ENCODE measurements at places on chromosomes 7 and 10. TPM values are rescaled to one million over a fixed set of nuclear protein-coding genes. Genes with fewer than 3 reads are reported as not detected.

DNA sequence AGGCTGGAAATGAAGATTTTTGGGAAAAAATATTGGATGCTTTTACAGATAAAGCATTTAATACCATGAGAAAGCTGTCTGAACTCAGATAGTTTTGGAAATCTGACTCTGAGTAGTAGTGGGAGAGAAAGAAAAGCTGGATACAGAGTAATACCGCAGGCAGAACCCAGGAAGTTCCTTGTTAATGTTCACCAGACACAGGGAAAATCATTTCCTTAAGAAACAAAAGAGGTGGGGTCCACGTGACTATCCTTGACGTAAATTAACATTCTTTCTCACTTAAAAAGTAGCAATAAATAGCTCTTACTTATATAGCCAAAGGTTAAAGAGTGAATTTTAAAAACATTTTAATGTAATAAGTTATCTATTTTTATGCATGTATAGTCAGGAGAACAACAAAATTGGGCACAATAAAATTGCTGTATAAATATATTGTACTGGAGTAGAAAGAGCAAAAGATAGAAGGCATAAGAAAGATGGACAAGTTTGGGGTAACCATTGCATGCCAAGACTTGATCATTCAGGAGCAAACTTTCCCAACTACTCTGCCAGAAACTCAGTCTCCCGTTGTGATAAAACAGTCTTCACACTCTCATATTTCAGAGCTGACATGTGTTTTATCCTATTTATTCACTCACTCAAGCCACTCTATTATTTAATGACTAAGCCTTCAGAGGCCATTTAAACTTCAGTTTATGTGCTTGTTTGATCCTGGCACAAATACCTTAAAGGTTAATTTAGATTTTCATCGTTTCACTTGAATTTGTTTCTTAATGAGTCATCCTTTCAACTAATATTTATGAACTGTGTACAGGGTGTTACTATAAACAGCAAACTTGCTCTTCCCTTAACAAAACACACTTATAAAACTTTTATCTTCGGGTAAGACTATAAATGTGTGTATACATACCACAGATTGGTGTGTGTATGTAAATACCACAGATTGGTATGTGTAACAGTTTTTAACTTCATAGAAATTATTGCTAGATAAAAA is 143.1 kb downstream of the GNAI1 start:
- DNase-seq: no peak

GRCh38 chr7:77315182-77315591 is 101.0 kb downstream of the GSAP start:
- DNase-seq: no peak

DNA sequence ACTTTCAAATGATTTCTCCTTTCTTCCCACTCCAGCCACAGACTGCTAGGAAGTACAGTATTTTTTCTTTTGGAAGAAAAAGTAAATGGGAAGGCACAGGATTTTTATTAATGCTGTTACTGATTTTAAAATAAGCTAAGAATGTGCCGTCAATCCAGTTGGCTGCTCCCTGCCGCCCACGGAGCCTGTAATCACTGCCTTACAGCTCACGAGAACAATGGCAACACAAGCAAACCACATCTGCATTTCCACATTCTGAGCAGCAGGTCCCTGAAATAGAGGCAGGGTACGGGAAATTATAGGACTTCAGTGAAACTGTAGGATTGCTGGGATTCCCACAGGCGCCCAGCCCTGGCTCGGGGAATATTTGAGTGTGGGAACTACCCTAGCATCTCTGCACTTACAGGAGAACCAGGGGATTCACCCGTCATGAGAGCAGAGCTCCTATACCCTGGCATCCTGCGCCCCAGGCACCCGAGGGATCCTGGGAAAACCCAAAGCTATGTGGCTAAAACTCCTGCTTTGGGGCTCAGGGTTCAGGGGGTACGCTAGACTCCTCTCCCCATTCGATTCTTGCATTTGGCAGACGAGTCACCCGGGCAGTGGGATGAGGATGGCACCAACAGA is 72.9 kb upstream of the TNS3 start:
- no peak for DNase-seq

- DNase-seq: no peak
Observed at GRCh38 chr7:90740386-90740785, 144.3 kb downstream of the CDK14 start.

Gene PPP1R17
- total RNA-seq: not detected

All from heart right ventricle (tissue), 16 donors.